Immature natural killer cell (primary cell): ENCODE measurements at places on chromosomes 5 and 9.

- H3K27ac ChIP-seq: no peak within 1 kb of the TSS
- peak within 1 kb of the TSS; percentile 47 for H3K4me3 ChIP-seq
- H3K4me1 ChIP-seq: no peaks in the 10 kb centered on the region
- no peaks in the 10 kb centered on the region for H3K36me3 ChIP-seq
- peaks cover 2% of the 10 kb centered on the region for H3K27me3 ChIP-seq
- DNase-seq: peak; percentile 80
Observed at GRCh38 chr9:137114613-137115393, at the start of gene DPP7. Gene DPP7 (minus strand): TSS chr9:137114733. CDS start chr9:137114713, 20 bp downstream.

DNA sequence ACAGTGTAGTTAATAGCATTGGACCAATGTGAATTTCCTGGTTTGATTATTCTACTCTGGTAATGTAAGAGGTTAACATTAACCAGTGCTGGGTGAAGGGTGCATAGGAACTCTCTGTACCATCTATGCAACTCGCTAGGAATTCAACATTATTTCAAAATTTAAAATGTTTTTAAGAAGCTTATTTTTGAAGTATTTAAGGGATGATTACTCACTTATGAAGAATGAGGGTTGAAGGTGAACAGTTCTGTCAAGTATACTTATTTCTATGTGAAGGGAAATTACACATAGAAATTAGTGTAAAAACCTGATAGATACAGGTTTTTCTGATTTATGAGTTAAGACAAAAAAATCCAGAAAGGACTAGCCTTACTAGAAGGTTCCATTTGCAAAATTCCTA lies 165.8 kb downstream of the INSYN2B start:
- H3K4me3 ChIP-seq: no peak overlapping the region
- H3K27me3 ChIP-seq: no peaks in the 10 kb centered on the region
- H3K27ac ChIP-seq: no peak overlapping the region
- peaks cover 36% of the 10 kb centered on the region for H3K4me1 ChIP-seq

- no peak overlapping the region for H3K4me3 ChIP-seq
- H3K36me3 ChIP-seq: no peaks in the 10 kb centered on the region
- H3K27ac ChIP-seq: no peak overlapping the region
- H3K4me1 ChIP-seq: no peaks in the 10 kb centered on the region
- no peak for DNase-seq
- H3K27me3 ChIP-seq: peaks cover 3% of the 10 kb centered on the region
Observed at GRCh38 chr9:130368631-130369103, 76.1 kb upstream of the ASS1 start.

DNA sequence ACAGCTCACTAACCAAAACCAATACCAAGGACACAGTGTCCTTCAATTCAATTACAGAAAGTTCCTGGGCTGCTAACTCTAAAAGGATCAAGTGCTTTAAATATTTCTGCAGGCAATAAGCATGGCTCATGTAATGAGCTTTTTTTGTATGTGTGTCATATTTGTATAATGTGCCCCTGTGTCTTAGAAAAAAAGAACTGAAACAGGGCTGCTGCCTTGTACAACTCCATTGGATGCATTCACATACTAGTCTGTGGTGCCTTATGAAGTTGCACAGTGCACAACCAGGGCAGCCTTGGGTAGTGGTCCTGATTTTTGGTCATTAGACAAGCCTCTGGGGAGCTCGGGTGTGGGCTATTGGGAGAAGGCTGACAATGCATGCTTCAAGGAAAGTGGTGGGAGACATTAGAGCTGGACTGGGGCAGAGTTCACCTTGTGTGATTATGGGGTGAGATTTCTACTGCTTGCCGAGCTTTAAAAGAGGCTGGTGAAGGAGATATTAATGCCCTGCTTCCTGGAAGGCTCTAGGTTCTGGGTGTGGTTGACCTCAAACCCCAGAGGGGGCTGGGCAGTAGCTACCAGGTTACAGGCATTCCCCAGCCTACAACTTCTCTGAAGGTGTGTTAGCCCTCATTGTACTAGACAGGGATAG lies 3.6 kb upstream of the CPEB4 start:
- no peaks in the 10 kb centered on the region for H3K27me3 ChIP-seq
- peaks cover 60% of the 10 kb centered on the region for H3K4me1 ChIP-seq
- DNase-seq: peak; percentile 27
- H3K36me3 ChIP-seq: no peaks in the 10 kb centered on the region

GRCh38 chr9:69391946-69392345 lies 66.9 kb downstream of the ENTREP1 start:
- H3K27me3 ChIP-seq: peaks cover 6% of the 10 kb centered on the region
- no peaks in the 10 kb centered on the region for H3K4me1 ChIP-seq
- H3K4me3 ChIP-seq: no peak overlapping the region
- no peaks in the 10 kb centered on the region for H3K36me3 ChIP-seq
- no peak for DNase-seq

DNA sequence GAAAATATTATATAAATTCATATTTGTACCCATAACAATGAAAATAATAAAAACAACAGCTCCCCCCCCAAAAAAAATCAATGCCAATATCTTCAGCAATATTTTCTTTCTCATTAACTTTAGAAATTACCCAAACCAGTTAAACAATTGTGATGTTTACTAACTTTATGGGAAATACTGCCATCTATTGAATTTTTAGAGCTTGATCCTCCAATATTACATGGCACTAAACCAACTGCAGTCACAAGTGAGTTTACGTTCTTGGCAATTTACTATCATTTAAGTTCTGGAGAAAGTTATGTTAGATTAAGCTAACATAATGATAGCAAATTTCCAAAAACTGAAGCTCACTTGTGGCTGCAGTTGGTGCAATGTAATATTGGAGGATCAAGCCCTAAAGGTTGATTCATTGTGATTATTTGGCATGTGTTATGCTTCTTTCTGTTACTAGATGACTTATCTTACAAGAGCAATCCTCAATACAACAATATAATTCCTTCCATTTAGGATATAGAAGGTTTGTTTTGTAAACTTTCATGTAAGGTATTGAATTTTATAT lies 379.5 kb downstream of the CDH18 start:
- H3K36me3 ChIP-seq: no peaks in the 10 kb centered on the region
- no peaks in the 10 kb centered on the region for H3K4me1 ChIP-seq
- no peak for DNase-seq
- H3K27me3 ChIP-seq: no peaks in the 10 kb centered on the region
- no peak overlapping the region for H3K27ac ChIP-seq

DNA sequence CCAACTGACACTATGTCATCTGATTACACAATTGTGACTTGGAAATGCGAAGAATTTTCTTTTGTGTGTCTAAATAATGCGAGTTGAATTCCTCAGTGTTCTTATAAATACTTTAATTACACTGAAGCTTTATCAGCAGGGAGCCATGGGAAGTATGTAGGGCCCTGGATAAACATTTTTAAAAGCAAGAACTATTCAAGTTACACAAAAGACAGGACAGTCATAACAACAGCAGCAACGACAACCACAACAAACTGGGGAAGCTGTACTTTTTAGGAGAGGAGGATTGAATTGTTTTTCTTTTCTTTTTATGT lies 250.3 kb upstream of the ZNF608 start:
- no peaks in the 10 kb centered on the region for H3K4me1 ChIP-seq
- DNase-seq: no peak
- H3K27me3 ChIP-seq: peaks cover 3% of the 10 kb centered on the region

DNA sequence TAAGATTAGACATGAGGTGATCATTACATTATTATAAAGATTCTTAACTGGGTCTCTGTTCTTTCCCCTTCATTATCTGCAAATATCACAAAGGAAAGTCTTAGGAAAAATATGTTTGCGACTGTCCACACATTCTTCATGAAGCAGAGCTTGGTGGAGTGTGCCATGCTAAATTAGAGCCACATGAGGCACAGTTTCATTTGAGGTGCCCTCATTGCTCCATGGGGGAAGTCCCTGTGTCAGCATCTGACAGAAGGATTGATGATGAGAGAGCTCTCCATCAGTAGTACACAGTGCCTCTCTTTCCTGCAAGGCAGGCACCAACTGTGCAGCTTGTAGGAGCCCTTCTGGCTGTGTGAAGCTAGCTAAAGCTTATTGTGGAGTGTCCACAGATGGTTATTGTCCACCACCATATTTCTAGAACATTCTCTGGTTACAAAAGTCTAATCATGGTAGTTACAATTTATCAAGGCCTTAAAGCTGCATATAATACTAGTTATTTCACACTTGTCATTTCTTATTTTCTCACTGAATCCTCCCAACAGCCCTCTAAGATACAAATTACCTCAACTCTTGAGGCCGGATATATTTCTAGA lies 63.9 kb downstream of the C9orf152 start:
- peak overlapping the region; percentile 1 for H3K4me3 ChIP-seq
- H3K36me3 ChIP-seq: no peaks in the 10 kb centered on the region
- peaks cover 48% of the 10 kb centered on the region for H3K4me1 ChIP-seq
- H3K27ac ChIP-seq: peak overlapping the region; percentile 84
- no peaks in the 10 kb centered on the region for H3K27me3 ChIP-seq

GRCh38 chr5:68405784-68406743 lies 190.5 kb downstream of the PIK3R1 start:
- peak overlapping the region; percentile 76 for H3K4me3 ChIP-seq
- peaks cover 40% of the 10 kb centered on the region for H3K4me1 ChIP-seq
- peaks cover 1% of the 10 kb centered on the region for H3K27me3 ChIP-seq
- no peaks in the 10 kb centered on the region for H3K36me3 ChIP-seq

- DNase-seq: no peak
- H3K4me3 ChIP-seq: no peak overlapping the region
- no peaks in the 10 kb centered on the region for H3K36me3 ChIP-seq
- H3K27ac ChIP-seq: no peak overlapping the region
Observed at GRCh38 chr9:104896131-104896530, 31.8 kb downstream of the ABCA1 start.

DNA sequence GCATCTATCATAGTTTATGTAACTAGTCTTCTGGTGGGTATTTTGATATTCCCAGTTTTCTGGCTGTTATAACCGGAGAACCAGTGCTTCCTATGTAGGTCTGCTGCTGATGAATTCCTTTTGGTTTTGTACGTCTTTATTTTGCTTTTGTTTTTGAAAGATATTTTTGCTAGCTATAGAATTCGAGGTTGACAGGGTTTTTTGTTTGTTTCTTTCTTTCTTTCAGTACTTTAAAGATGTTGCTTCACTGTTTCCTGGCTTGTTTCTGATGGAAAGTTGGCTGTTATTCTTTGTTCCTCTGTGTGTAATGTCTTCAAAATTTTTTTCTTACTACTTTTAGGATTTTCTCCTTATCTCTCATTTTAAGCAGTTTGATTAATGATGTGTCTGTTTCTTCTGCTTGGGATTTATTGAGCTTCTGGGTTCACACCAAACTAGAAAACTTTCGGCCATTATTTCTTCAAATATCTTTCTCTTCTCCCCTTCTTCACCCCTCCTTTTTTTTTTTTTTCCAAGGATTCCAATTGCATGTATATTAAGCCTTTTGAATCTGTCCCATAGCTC lies 27.5 kb downstream of the ZNF618 start:
- H3K27me3 ChIP-seq: peaks cover 2% of the 10 kb centered on the region
- no peaks in the 10 kb centered on the region for H3K4me1 ChIP-seq
- no peak overlapping the region for H3K4me3 ChIP-seq
- H3K36me3 ChIP-seq: peaks cover 8% of the 10 kb centered on the region
- DNase-seq: no peak

GRCh38 chr5:61290791-61291210 lies 41.3 kb upstream of the ZSWIM6 start:
- no peak for DNase-seq
- H3K4me3 ChIP-seq: no peak overlapping the region
- H3K27ac ChIP-seq: no peak overlapping the region
- H3K4me1 ChIP-seq: no peaks in the 10 kb centered on the region
- peaks cover 4% of the 10 kb centered on the region for H3K27me3 ChIP-seq
- no peaks in the 10 kb centered on the region for H3K36me3 ChIP-seq

DNA sequence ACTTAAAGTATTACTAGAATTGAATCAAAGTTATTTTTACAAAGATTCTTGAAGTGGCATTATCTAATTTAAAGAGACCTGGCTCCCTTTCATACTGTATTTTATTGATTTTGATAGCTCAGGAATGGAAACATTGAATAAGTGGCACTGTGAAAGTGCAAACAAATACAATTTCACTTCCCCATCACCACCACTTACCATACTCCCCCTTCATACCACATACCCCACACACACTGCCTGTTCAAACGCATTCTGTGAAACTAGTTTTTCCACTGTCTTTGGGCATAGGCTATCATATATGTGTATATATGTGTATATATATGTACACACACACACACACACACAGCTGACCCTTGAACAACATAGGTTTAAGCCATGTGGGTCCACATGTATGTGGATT lies 62.1 kb upstream of the ATG10 start:
- no peaks in the 10 kb centered on the region for H3K36me3 ChIP-seq
- DNase-seq: no peak
- H3K27me3 ChIP-seq: peaks cover 7% of the 10 kb centered on the region
- no peaks in the 10 kb centered on the region for H3K4me1 ChIP-seq
- H3K4me3 ChIP-seq: no peak overlapping the region

DNA sequence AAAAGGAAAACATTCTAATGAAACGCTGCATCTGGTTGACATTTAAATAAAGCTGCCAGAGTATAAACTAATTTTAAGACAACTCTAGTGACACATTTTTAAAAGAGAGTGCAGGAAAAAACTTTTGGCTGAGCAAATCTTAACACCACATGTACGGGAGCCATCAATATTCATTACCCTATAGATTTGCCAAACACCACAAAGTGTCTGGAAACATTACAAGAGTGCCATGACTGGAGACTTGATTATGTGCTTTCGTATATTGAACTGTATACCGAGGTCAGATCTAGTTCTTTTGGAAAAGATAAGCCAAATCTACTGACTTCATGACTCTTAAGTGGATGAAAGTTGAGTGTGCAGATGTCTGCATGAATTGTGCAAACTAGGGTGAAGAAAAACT lies 10.6 kb upstream of the DMRT2 start:
- H3K4me1 ChIP-seq: no peaks in the 10 kb centered on the region
- H3K27me3 ChIP-seq: peaks cover 32% of the 10 kb centered on the region

GRCh38 chr5:81896764-81897163 lies 75.1 kb upstream of the ATG10 start:
- peaks cover 2% of the 10 kb centered on the region for H3K27me3 ChIP-seq
- no peaks in the 10 kb centered on the region for H3K4me1 ChIP-seq
- DNase-seq: no peak
- no peaks in the 10 kb centered on the region for H3K36me3 ChIP-seq
- no peak overlapping the region for H3K4me3 ChIP-seq

DNA sequence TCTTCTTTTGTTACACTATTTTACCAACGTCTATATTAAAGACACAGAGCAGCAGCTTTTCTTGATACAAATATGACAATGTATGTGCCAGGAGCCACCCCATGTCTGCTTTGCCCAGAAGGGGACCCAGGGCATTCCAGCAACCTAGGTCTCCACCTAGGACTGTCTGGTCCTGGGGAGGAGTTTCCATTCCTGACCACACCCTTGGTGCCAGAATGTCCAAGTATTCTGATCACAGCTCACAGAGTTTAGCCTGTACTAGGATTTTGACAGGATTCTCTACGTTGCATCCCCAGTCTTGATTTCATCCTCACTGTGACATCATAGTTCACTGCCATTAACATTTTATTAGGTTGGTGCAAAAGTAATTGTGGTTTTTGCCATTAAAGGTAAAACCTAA lies 224.7 kb downstream of the SREK1 start:
- H3K4me3 ChIP-seq: no peak overlapping the region
- DNase-seq: no peak
- no peak overlapping the region for H3K27ac ChIP-seq
- H3K4me1 ChIP-seq: no peaks in the 10 kb centered on the region
- H3K27me3 ChIP-seq: peaks cover 9% of the 10 kb centered on the region
- H3K36me3 ChIP-seq: no peaks in the 10 kb centered on the region
